ENCODE measurements at places on chromosomes 5 and 9.
A peak's percentile ranks its signal among the peaks of the same experiment; 100 is the strongest.

DNA sequence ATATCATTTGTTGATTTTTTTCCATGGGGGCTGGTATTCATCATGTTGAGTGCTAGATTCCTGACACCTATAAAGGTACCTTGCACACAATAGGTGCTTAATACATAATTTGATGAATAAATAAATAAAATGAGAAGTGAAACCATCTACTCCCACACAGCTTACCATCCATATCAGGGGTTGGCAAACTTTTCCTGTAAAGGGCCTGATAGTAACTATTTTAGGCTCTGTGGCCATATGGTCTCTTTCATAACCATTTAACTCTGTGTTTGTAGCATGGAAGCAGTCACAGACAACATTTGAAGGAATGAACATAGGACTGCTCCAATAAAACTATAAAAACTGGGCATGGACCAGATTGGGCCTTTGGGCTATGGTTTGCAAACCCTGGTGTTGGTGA lies 100.3 kb downstream of the GCNT1 start:
- no peak for DNase-seq

DNA sequence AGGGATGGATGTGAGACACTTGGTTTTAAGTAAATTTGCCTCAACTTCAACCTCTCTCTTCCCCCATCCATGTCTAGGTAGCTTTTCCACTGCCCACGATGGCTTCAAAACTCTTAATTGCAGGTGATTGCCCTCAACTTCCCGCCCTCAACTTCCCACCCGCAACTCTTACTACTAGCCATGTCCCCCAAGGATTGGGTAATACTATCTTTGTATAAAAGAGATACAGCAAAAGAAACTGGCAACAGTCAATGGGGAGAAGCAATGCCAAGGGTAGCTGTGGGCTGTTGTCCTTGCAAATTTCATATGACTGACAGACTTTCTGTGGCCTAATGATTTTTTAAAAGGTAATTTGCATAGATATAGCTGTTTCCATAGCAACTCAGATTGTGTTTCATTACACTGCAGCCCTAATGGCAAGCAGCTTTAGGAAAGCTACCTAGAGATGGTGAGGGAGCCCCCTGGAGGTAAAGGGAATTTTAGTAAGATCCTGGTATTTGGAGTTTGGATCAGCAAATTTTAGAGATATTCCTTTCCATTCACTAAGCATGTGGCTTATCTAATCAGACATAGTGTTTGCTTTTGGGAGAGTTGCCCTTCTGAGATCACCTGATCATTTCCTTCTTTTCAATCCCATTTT lies 421.5 kb upstream of the DAP start:
- peak; percentile 84 for DNase-seq

DNA sequence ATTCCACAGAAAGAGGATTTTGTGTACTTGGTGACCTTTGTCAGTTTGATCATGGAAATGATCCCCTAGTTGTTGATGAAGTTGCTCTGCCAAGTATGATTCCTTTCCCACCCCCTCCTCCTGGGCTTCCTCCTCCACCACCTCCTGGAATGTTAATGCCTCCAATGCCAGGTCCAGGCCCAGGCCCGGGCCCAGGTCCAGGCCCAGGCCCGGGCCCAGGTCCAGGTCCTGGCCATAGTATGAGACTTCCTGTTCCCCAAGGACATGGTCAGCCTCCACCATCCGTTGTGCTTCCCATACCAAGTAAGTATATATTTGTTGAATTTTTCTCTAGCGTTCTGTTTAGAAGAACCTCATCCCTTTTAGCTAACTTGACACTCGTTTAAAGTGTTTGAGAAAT lies 30.0 kb downstream of the RBM27 start:
- no peak for DNase-seq

GRCh38 chr5:135313405-135313804 lies 85.6 kb downstream of the MACROH2A1 start:
- no peak for DNase-seq

- DNase-seq, result peak; percentile 8
Measured at GRCh38 chr9:92607773-92608172, 62.2 kb downstream of the IPPK start.

DNA sequence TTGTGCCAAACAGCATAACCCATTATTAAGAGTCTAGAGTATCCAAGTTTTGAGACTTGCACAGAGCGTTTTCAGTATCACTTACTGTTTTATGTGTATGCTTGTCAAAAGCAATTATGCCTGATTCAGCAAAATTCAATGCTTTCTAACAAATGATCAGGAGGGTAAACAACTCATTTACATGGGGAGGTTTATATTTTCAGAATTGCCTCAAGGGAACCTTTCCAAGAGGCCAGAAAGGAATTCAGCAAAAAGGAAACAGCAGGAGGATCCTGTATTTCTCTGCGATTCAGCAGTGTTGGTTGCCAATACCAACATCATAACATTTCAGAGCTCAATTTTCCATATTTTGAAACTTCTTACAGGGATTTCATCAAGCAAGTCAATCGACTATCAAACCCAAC lies 69.3 kb upstream of the DAB2 start:
- no peak for DNase-seq

DNA sequence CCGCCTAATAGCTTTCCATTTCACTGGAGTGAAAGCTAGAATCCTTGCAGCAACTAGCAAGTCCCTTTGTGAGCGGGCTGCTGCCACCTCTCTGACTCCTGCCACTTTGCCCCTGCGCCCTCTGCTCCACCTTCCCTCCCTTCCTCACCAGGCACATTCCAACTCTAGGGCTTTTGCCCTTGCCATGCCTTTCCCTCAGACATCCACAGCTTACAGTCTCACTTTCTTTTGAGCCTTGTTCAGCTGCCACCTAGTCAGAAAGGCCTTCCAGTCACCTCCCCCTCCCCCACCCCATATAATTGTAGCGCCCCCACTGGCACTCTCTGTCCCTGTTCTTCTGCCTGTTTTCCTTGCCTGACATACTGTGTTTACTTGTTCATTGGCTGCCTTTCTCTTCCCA lies 31.0 kb downstream of the CYSTM1 start:
- DNase-seq, result no peak

GRCh38 chr5:44640945-44641456 lies 167.7 kb upstream of the MRPS30 start:
- no peak for DNase-seq

GRCh38 chr9:87498811-87499360 lies 1.2 kb downstream of the DAPK1 start:
- no peak for DNase-seq

GRCh38 chr5:124576848-124577409 lies 169.5 kb downstream of the ZNF608 start:
- no peak for DNase-seq

GRCh38 chr5:141521244-141521781 lies 32.4 kb downstream of the PCDHGC5 start:
- DNase-seq, result no peak

- no peak for DNase-seq
Measured at GRCh38 chr9:129201866-129202265, 23.8 kb upstream of the IER5L start.

GRCh38 chr9:123447934-123448646 lies 92.1 kb downstream of the CRB2 start:
- DNase-seq, result no peak

GRCh38 chr5:137389042-137389441 lies 110.1 kb downstream of the SPOCK1 start:
- no peak for DNase-seq

DNA sequence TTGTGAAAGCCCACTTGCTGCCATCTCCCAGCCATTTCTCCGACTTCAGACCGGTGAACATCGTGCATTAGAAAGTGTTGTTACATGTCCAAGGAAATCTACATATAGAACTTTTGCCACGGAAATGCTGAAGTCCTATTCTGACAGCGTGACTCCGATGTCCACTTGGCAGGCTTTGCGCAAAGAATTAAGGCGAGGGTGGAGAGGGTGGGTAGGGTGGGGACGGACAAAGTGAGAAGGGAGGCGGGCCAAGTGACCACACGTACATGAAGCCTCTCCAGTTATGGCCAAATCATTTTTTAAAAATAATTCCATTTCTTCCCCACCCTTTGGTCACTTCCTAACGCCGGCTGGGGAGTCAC lies 460 bp upstream of the ACO1 start:
- DNase-seq, result no peak

- DNase-seq, result no peak
Measured at GRCh38 chr5:174623433-174624019, 100.9 kb upstream of the MSX2 start.

DNA sequence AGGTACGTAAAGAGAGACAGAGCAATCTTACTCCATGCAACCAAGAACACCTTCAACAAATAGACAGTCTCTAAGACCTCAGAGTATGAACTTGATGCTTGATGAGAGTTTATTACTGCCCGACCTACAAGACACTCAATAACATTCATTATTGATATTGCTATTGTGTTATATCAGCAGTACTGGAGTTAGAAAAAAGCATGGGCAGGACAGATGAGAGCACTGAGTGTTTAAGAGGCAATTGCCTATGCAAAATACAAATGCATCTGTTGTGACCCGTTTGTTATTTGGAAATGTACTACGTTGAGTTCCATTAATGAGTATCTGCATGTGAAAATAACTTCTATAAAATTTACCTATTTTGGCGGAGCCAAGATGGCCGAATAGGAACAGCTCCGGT lies 8.1 kb upstream of the MARCOL start:
- no peak for DNase-seq
